ENCODE measurements at places on chromosomes 2 and 18. TPM values are rescaled to one million over a fixed set of nuclear protein-coding genes. Genes with fewer than 3 reads are reported as not detected.

MC2R gene
- not detected for total RNA-seq

IL36A gene
- not detected for total RNA-seq

TFCP2L1 gene
- 18.3 TPM for total RNA-seq

DNA sequence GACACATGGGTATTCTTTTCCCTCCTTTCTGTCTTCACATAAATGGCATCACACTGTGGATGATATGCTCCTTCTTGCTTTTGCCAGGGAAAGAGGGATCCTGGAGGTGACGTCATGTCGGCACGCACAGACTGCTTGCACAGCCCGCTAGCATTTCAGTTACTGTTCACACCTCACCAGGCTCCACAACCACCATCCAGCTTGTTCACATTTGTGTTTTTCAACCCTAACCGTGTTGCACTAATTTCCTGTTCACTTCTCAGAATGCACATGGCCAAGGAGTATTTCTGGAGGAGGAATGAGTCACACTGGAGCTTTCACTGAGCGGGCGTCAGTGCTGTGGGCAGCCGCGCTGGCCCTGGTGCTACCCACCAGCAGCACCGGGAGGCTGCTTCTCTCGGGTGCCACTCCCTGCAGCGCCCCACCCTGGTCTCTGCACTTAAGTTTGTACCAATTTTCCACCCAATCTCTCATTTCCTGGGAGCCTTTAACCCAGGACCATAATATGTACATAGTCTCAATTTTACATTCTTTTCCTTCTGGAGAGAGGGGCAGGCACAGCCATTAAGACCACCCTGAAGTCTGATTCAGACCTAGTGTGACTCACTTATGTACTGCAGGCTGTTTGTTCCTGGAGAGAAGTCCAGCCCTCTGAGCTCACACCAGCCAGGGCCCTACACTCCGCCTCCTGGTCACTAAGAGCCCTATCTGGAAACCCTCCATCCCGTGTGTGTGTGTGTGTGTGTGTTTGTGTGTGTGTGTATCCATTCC is 65.1 kb downstream of the MBP start:
- peak; percentile 79 for DNase-seq

- DNase-seq = no peak
These were observed 25.2 kb downstream of the TOGARAM2 start for GRCh38 chr2:29006092-29006979.

DNA sequence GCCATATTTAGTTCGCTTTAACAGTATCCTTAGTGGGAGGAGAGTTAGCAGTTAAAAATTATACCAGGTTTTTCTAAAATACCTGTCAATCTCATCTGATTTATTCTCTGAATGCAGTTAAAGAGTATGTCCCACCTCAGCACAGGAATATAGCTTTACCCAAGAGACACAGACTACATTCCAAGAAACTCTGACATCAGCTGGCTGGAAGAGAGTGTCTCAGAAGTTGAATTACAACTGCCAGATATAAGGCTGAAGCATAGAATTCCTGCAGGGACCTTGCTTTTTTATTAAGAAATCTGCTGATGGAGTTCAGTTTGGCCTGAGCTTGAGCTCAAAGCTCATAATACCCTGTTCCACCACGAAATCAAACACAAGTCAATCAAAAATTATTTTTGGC is 25.4 kb upstream of the CNTNAP5 start:
- DNase-seq = no peak

- DNase-seq = no peak
These were observed 50.4 kb upstream of the CTDP1 start for GRCh38 chr18:79629249-79629558.

DNA sequence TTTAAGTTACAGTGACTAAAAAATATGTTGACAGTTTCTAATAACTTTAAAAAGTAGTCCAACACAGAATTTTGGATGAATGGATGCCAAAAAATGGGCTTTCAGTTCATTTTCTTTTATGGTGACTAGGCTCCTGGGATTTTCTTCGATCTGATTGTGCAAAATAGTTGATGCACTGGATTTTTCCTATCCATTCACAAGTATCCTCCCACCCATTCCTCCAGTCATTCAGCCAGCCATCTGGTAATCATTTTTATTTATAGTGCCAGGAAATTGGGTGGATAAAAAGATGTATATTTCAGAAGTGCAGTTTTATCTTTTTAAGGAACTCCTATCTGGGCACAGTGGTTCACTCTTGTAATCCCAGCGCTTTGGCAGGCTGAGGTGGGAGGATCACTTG is 175.1 kb downstream of the PTPRM start:
- no peak for DNase-seq

GRCh38 chr2:208255557-208256106 is 761 bp upstream of the IDH1 start:
- DNase-seq = no peak

GRCh38 chr2:27640722-27641245 is 11.9 kb downstream of the GPN1 start:
- DNase-seq = no peak

Measured in lower leg skin (tissue), 4 donors.